WERI-Rb-1 (cell line): ENCODE measurements at places on chromosomes 2 and 18.

- DNase-seq, result no peak
Measured at GRCh38 chr18:7059276-7059675, 58.3 kb downstream of the LAMA1 start.

- no peak for DNase-seq
Measured at GRCh38 chr2:118374974-118375755, 286.9 kb downstream of the INSIG2 start.

DNA sequence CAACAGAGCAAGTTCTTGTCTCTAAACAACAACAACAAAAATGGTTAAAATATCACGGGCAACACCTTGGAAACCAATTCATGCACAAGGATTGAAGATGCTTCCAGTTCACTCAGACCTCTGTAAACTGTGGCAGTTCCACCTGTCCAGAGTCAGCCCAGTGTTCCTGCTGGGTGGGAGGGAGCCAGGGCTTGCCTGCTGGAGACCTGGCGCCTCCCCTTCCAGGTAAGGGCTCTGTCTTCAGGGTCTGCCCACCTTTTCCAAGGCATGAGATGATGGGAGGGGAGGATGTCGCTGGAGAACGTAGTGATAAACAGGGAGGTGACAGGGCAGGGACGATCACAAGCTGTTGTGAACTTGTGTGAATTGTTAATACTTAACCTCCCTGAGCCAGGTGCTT, 9.8 kb upstream of the GPC1 start:
- DNase-seq, result no peak

- no peak for DNase-seq
Measured at GRCh38 chr2:171807119-171807518, 86.9 kb downstream of the SLC25A12 start.

DNA sequence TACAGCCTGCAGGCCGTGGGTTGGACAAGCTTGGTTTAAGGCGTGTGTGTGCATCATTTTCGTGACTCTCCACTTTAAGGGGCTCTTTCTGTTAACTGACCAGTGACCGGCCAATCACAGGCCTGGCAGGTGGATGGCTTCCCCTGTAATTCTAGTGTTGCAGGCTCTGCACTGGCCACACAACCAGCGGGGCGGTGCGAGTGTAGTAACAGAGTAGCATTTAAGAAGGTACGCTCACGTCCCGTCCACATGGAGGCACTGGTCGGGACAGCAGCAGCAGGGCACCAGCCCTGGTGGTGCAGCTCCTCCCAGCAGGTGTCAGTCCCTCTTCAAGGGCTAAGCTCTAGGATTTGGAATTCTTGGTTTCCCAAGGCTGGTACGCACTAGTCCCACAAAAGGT, 8.0 kb upstream of the ANO7 start:
- no peak for DNase-seq

GRCh38 chr2:241386519-241386918, 30.4 kb downstream of the FARP2 start:
- no peak for DNase-seq
